ENCODE measurements at places on chromosomes 16 and 17.

DNA sequence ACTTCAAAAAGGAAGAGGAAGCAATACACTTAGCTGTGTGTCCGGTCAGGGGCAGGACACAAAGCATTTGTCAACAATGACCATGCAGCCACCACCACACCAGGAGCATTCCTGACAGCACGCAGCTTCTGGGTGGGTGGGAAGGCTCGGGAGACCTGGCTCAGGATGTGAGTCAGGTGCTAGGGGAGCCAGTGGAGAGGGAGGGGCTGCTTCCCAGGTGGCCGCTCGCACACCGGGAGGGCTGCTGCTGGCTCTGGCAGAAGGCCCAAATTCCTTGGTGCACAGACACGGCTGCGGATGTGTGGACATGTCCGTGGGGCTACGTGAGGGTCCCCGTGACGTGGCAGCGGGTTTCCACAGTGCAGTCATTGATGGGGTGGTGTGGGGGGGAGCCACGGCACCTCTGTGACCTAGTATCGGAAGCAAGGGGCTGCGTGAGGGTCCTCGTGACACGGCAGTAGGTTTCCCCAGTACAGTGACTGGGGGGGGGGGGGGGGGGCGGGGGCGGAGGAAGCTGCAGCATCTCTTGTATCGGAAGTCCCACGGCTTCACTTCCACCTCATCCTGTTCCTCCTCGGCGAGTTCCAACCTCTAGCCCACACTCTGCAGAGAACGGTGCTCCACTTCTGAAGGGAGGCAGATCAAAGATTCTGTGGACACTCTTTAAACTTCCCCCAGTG, 112.8 kb downstream of the ZNF778 start:
- DNase-seq, result no peak

DNA sequence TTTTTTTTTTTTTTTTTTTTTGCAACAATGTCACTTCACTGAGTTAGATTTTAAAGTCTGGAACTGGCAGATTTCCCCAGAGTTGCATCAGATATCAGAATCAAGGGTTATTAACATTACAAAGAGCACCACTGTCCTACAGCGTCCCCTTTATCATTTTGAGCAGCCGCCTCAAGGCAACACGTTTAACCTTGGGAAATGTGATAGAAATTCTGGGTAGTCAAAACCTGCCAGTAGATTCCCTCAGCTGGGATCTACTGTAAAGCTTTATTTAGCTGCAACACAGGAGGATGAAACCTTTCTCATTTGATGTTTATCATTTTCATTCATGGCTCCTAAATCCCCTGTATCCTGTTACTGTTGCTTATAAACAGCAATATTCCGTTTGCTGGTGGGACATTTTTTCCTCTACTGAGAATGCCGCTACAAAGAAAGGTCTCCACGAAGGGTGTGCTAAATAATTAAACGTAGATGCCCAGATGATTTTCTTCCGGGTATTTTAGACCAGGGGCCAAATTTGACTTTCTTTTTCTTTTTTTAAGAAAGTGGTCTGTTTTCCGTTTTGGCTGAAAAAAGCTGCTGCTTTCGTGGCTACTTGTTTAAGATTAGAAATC, 436.1 kb upstream of the GOT2 start:
- no peak for DNase-seq

DNA sequence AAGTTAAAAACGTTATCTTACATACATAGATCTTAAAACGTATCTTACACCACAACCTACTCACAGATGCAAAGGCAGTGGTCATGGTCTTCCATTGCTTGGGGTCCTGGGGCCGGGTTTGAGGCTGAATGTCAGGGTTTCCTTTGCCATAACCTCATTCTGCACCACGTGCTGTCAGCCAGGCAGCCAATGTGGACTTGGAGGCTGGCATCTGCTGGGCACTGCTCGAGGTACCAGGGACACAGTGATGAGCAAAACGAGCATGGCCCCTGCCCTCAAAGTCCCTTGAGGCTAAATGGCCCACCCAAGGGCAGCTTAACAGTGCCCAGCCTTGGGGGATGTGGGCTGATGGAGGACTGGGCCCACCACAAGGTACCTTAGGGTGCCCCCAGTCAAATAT, 35.8 kb upstream of the RGS9 start:
- no peak for DNase-seq

DNA sequence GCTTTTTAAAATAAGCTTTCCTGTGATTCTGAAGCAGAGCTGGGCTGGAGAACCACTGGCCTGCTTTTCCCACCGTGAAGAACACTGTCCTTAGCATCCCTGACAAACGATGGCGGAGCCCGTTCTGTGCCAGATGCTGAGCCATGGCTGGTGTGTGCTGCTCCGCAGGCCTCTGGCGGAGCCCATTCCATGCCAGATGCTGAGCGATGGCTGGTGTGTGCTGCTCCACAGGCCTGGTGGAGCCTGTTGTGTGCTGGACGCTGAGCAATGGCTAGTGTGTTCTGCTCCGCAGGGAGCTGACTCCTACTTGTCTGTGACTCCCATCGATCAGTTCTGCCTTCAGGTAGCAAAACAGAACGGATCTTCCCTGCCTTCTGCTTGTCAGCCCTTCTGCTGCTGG, 4.3 kb downstream of the ENDOV start:
- DNase-seq, result no peak

DNA sequence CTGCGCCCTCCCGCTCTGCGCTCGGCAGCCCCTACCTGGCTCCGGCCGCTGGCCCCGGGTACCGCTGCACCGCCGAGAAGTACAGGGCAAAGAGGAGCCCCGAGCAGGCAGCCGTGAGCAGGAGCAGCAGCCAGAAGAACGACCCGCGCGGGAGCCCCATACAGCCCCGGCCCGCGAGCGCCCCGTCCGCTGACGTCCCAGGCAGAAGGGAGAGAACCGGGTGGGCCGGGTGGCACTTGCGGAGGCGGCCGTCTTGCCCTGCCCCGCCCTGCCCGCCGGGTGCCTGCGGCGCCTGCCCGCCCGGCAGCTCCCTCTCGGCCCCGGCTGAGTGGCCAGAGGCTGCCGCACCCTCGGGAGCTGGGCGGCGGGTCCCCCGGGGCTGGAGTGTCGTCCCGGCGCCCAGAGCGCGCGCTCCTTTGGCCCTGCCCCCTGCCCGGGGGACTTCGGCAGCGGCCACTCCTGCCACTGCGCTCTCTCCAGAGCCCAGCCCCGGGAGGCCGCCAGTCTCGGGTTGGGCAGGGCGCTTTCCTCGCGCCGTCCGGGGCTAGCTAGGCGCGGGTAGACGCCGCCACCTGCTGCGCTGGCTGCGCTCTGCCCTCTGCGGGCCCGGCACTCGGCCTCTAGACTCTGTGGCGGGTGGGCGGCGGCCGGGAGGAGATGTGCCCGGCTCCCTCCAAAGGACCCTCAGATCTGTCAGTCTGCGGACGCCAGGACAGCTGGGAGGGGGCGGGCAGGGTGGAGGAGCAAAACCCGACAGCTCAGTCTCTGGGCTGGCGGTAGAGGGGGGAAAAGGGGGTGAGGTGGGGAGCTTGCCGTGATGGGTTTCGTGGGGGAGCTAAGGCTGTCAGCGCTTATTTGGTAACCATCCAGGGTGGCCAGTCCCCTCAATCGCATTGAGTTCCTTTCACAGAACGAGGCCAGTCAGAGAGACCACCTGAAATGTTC, at the start of gene ST6GALNAC2:
ST6GALNAC2 (minus strand) TSS at position 212 of the 945 bp plus-strand sequence; CDS start at position 160, 52 bp downstream.
- peak; percentile 55 for DNase-seq

GRCh38 chr16:23499801-23500200, 10.5 kb downstream of the GGA2 start:
- DNase-seq, result no peak

- DNase-seq, result no peak
These were observed 18.6 kb upstream of the MNT start for GRCh38 chr17:2419486-2419885.

Measured in NCI-H524 (cell line).